ENCODE measurements at places on chromosomes 13 and 19.

- no peak for DNase-seq
These were observed 143.3 kb upstream of the IPO5 start for GRCh38 chr13:97810152-97810551.

- no peak for DNase-seq
These were observed 85.2 kb upstream of the USP29 start for GRCh38 chr19:57034544-57034943.

DNA sequence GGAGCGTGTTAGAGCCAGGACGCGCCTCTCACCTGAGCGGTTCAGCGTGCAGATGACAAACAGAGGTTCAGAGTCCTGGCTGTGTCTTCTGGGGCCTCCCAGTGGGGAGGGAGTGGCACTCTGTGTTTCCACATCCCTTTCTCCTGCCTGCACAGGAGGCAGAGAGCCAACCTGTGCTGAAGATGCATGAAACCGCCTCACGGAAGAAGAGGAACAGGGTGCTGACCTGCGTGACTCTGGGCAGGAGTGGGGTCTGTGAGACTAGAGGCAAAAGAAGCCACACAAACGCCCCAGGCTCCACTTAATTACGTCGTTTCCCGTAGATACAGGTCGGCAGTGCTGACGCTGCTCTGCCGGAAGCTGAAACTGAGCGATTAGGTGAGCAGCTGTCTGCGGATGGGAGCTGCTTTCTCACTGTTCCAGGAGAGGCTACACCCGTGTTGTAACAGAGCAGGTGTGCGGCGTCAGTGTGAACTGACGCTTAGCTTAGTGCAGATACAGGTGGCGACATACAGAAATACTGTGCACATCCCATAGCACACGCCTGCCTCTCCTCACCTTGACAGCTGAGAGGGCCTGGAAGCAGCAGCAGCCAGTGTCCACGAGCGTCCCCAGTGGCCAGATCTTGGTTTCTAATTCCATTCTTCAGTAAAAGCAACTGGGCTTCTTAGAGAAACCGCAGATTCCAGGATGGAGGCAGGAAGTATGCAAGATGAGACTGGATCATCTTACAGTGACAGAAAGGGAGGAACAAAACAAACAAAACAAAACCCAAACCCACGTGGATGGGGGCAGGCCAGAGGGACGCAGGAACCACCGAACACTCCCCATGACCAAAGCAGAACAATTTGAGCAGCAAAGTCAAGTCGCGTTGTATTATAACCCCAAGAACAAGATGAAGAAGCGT lies 37.7 kb upstream of the MCF2L start:
- DNase-seq = peak; percentile 67

- DNase-seq = peak; percentile 84
These were observed 17.4 kb downstream of the UFM1 start for GRCh38 chr13:38366954-38367645.

GRCh38 chr13:23598369-23598768 lies 28.2 kb downstream of the TNFRSF19 start:
- DNase-seq = no peak

DNA sequence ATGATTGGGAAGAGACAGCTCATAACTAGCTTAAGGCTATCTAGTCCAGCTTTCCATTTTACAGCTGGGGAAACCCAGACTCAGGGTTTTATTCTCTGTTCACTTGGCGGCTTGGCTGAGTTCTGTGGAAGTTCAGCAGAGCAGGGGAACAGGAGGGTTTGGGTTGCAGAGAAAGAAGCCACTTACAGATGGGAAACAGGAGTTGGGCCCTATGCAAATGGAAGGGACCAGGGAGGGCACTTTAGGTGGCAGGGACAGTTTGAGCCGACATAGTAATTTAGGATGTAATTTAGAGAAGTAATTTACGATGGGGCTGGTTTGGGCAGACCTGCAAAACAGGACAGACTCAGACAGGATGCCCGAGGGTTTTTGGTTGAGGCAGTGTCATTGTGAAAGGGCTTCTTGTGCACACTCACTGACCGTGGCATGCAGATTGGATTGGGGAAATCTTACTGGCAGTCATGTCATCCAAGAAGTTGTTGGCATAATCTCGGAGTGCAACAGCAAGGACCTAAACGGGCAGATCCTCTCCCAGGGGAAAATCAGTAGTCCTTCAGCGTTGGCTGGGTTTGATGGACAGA lies 47.3 kb upstream of the GPR183 start:
- DNase-seq = no peak

GRCh38 chr19:33187183-33187540 lies 7.0 kb upstream of the LRP3 start:
- DNase-seq = no peak

DNA sequence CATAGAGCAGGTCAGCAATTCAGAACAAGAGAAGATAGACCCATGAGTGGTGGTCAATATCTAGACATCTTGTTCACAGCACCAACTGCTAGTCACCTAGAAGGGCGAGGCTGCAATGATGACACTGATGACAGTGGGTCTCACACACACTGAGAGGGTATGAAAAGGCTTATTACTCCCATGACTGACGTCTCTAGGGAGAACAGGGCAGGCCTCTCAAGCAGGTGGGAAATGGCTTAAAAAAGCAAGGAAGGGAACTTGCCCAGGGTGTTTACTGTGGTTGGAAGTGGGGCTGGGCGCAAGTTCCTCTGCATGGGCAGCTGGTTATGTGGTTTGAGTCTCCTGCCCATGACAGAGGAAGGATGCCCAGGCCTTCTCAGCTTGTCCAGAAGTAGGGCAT lies 33.8 kb downstream of the ZNF44 start:
- no peak for DNase-seq

DNA sequence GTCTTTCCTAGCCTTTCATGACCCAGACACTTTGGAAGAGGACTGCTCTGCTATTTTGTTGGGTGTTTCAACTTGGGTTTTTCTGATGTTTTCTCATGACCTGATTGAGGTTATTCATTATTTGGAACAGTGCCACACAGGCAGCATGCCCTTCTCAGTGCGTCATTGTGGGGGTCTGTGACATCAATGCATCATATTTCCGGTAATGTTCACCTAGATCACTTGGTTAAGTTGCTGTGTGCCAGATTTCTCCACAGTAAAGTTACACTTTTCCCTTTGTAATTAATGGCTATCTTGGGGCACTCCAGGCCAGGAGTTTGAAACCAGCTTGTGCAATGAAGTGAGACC lies 124.4 kb downstream of the SIPA1L3 start:
- DNase-seq = no peak

DNA sequence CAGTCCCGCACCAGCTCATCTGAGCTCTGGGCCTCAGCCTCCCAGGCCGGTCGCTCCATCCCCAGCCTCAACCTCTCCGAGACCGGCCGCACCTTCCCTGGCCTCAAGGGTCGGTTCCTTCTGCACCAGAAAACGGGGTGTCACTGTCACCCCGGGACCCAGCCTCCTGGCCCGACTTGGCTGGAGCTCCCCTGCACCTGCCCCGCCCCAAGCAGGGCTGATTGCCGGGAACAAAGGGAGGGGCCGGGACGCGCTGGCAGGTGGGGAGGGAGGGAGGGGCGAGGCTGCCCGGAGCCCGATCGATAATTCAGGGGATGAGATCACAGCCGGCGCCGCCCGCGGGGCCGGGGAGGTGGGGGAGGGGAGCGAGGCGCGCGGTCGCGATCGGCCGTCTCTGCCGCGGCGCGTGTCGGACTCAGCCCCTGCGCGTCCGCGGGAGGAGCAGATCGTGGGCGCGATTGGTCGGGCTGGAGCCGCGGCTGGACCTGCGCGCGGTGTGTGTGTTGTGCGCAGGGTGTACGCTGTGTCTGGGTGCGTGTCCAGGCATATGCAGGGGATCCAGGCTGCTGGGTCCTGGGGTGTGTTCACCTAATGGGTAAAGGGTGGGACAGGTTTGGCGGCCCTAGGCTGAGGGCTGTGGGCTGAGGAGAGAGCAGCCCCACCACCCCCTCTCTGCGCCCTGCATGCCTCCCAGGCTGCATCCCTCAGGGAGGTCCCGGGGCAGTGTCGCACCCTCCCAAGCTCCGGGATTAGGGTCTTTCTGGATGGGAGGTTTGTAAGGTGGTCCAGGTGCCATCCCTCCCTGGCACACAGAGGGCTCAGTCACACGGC lies 1.1 kb upstream of the SHC2 start:
- no peak for DNase-seq

GRCh38 chr19:52896431-52897137 lies 851 bp downstream of the ZNF320 start:
- peak; percentile 1 for DNase-seq

DNA sequence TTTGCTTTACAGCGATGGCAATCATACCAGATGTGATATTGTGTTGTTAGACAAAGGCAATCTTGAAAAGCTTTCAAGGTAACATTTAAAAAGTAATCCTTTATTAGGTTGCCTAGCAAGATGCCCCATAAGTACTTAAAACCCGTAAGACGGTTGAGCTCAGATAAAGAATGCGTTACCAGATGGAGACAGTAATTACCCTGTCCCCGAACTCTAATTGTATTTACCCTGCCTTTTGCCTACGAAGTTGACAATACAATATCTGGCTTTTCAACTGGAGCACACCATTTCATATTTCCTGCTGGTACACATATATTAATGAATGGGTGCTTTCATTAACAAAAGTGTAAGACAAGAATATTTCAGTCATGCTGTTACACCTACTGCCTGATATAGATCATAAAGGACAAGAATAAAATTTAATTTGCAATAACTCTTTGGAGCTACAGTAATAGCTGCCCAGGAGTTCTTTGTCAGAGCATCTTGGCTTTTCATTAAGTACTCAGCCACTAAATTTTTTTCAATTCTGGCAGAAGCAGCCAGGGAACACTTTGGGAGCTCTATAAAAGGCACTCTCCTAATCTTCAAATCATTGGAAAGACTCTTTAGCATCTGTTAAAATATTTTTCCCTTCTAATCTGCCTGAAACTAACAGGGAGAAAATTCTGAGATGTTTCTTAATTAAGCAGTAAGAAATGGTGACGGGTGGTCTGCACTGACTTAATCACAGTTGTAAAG lies 63.8 kb downstream of the DCT start:
- no peak for DNase-seq

- DNase-seq = no peak
These were observed 64.2 kb upstream of the ZNF85 start for GRCh38 chr19:20858861-20859260.

Data from HCEC 1CT (cell line).